ENCODE measurements at places on chromosomes 1 and 21. TPM values are rescaled to one million over a fixed set of nuclear protein-coding genes. Genes with fewer than 3 reads are reported as not detected.

The RORC gene
- total RNA-seq: 1.7 TPM

The PLA2G2D gene
- total RNA-seq: not detected

The TMEM269 gene
- 1.0 TPM for total RNA-seq

The EFNA3 gene
- 0.21 TPM for total RNA-seq

The CDC14A gene
- total RNA-seq: 167 TPM

The CRB1 gene
- total RNA-seq: under 0.01 TPM

The KCNA10 gene
- not detected for total RNA-seq

The TNFRSF4 gene
- 3.3 TPM for total RNA-seq

Data from mononuclear cell (primary cell).